Posterior cingulate gyrus (tissue), 11 donors: ENCODE measurements at places on chromosomes 6 and 20.

GRCh38 chr6:153602401-153602800, 436.6 kb upstream of the OPRM1 start:
- no peak for DNase-seq

GRCh38 chr6:161215193-161215592, 58.7 kb downstream of the AGPAT4 start:
- DNase-seq = no peak

- no peak for DNase-seq
These were observed 7.2 kb downstream of the BPIFA2 start for GRCh38 chr20:33175123-33175522.

DNA sequence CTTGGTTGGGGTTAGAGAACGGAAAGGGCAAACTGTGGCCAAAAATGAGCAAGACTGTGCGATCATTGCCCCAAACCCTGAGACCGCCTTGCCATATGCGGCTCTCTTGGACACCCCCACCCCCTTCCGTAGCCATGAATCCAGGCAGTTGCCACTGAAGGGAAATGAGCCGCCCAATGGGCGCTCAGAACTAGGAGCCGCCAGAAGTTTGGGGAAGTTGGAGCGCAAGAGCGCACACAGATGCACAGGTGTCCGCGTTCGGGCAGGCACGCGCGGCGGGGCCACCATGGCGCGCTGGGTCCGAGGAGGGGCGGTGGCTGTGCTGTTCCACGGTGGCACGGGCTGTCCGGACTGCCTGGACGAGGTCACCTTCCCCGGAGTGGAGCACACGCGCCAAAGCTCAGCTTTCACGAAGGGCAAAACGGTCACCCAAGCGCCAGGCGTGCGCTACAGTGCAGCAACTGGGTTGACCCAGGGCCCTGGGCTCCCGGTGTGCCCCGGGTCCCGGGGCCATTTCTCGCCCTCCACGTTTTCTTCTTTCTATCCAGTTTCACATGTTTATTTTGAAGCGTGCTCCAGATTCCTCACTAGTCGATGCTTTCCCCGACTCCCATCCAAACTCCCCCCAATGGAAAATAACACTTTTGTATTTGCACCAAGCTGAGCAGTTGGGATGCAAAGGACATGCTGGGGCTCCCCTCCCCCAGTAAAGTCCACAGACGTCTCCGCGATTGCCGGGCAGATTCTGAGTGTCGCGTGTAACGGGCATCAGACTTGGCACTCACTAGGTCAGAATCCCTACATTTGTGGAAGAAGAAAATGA, 906 bp upstream of the PDE10A start:
- DNase-seq = no peak

DNA sequence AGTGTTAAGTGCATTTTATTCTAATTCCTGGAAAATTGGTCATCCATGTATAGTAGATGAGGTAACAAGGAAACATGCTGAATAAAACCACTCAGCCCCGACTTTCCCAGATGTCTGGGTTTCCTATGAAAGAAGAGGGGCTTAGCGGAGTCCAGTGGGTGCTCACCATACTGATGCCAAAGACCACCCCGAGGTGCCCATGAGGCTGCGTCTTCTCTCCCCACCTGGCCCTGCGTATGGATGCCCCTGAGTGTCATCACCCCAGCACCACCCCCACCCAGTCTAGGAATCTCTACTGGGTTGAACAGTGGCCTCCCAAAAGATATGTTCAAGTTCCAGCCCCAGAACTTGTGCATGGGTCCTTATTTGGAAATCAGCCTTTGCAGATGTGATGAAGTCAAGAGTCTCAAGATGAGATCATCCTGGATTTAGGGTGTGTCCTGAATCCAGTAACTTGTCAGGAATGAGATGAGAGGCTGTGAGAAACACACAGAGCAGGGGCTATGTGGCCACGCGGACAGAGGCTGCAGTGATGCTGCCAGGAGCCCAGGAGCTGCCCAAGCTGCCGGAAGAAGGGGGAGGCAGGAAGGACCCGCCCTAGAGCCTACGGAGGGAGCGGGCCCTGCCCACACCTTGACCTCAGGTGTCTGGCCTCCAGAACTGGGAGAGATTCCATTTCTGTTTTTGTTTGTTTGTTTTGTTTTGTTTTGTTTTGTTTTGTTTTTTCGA, 124.6 kb upstream of the CDH4 start:
- DNase-seq = no peak

DNA sequence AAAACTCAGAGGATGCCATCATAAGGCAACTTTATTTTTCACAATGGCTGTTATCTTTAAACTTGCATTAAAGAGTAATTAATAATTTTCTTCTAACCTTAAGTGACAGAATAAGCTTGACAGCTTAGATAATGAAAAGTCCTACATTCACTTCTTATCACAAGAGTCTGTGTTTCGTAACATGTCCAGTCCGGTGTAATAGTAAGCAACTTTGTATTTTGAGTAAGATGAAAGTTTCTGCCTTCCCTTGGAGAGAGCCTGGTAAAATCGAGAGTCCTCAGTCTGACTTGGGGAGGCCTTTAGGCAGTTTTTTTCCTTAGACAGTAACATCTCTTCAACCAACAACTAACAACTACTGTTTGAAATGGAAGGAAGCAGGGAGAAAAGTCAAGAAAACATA, 195.6 kb downstream of the GRM1 start:
- no peak for DNase-seq

DNA sequence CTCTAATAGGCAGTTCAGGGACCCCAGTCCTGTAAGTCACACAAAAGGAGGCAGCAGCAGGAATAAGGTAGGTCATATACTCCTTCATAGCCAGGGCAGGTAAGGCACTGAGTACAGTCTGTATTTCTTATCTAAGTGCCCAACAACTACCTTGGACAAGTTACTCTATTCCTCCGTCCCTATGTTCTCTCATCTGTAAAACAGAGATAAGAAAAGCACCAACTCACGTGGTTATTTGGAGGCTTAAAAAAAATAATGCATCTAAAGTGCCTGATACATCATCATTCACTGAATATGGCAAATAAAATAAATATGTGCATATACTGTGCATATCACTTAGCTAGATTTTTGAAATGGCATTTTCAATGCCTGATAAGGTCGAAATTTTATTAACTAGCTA, 298.1 kb upstream of the CDYL start:
- DNase-seq = no peak

DNA sequence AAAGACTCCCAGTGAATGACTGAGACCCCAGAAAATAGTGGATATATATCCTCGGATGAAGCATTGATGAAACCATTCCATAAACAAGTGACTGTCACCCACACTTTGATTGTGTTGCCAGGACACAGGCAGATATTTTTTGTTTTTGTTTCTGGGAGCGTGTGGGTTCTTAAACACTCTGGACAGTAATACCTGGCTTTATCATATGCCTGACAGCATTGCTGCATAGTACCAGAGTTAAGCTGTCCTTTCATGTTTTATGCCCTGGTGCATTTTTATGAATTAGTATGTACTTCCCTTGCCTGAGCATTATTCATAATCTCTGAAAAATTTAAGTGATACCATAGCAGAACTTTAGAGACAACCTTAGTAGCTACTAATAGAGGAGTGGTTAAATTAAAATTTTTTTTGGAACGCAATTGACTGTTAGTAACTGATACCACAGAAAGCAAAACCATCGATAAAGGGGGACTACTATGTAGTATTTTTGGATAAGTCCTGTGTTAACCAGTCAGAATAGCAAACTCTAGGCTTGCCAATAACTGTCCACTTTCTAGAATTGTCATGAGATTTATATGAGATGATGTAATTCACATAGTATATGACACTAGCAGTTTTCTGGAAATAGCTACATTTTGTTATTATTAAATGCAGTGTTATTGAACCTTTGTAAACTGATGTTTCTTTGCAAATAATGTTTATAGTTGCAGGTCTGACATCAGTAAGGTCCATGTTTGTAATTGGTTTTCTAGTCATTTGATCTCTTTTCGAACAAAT, 30.4 kb downstream of the SENP6 start:
- no peak for DNase-seq

- no peak for DNase-seq
These were observed 12.1 kb upstream of the NFATC2 start for GRCh38 chr20:51554538-51555165.

DNA sequence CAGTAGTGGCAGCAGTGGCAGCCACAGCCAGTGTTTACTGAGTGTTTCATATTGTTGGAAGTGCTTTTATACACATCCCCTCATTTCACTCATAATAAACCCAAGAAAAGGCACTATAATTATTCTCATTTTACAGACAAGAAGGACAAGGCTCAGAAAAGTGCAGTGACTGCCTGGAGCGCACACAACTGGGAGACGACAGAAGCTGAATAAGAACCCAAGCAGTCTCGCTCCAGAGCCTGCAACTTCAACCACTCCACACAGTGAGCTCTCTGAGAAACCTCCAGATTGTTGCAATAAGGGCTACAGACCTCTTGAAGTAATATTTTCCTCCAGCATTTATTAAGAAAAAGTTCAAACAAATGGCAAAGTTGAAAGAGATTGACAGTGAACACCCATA, 76.9 kb downstream of the PLCG1 start:
- DNase-seq = no peak

- peak; percentile 28 for DNase-seq
These were observed 224.3 kb downstream of the ERMARD start for GRCh38 chr6:169975701-169976100.
